SK-N-SH (cell line): ENCODE measurements at places on chromosomes 16 and 17.

GRCh38 chr17:8117367-8117979 lies 841 bp downstream of the ALOXE3 start:
- DNase-seq: no peak

DNA sequence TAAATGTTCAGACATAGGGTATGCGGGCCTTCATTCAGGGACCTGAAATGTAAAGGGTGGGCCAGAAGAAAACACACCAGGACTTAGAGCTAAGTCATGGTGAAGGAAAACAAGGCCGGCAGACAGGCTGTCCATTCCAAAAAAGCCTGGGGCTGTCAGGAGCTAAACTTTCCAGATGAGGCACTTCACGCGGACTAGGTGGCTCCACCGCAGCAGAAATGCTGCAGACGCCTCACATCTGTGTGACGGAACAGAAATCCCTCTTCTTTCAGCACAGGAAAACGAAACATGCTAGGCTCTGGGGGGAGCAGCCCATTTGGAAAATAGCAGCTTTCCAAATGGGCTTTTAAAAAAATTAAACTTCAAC lies 88.7 kb downstream of the HS3ST3A1 start:
- peak; percentile 48 for DNase-seq

- DNase-seq: no peak
Observed at GRCh38 chr16:87443016-87443415, 49.8 kb downstream of the ZCCHC14 start.

DNA sequence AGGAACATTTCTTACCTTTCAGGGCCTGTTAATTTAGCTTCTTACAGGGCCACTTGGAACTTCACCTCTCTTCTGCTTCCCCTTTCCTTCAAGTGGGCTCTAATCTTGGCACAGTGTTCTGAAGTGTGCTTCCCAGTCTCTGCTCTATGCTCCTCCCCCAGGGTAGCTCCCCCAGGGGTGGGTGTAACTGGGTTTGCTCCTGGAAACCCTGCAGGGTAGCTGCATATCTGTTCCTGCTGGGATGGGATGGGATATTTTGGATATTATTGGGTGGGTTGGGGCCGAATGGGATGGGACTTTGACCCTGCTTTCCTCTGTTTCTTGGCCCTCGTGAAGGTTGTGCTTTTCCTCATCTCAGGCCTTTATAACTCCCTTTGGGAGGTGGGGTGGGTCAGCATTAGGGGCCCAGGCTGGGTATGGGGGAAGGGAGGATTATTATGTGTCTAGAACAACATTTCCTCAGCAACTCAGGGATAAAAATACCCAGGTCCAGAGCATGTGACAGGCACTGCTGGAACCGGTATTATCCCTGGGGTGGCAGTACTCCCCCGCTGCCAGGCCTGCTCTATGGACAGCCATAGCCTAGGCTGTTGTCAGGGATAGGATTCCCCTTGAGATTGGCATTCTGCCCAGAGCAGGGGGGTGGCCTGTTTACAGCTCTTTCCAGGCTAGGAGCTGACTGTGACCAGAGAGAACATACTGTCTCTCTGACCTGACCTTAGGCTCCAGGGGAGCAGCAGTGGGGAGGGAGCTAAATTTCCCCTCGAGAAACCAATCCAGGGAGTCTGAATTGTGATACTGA lies 5.0 kb downstream of the NFE2L1 start:
- DNase-seq: peak; percentile 80

GRCh38 chr16:4081521-4082021 lies 34.7 kb downstream of the ADCY9 start:
- peak; percentile 42 for DNase-seq

- peak; percentile 76 for DNase-seq
Observed at GRCh38 chr16:22300427-22301071, 3.3 kb downstream of the POLR3E start.
